ENCODE measurements at places on chromosomes 5 and 9.

- no peak for DNase-seq
Measured at GRCh38 chr5:76724871-76725270, 8.9 kb downstream of the F2R start.

- no peak for DNase-seq
Measured at GRCh38 chr5:154198611-154199230, 8.2 kb downstream of the GALNT10 start.

DNA sequence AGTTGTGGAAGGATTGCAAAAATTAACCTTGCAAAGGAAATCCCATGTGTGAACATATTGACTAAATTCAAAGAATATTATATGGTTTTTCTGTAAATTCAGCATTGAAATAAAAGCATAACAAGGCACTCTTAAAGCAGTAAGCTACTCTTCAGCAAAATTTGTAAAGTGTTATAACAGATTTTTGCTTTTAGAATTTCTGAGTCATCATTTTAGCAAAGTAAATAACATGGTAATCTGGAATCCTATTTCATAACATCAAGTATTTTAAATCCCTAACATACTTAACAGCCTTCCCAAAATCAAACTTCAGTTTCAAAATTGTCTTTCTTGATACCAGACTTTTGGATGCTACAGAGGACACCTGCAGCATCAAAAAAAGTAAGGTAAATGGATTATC lies 436.0 kb upstream of the CDH9 start:
- no peak for DNase-seq

- DNase-seq = no peak
Measured at GRCh38 chr9:113602126-113603047, 138.9 kb downstream of the RGS3 start.

DNA sequence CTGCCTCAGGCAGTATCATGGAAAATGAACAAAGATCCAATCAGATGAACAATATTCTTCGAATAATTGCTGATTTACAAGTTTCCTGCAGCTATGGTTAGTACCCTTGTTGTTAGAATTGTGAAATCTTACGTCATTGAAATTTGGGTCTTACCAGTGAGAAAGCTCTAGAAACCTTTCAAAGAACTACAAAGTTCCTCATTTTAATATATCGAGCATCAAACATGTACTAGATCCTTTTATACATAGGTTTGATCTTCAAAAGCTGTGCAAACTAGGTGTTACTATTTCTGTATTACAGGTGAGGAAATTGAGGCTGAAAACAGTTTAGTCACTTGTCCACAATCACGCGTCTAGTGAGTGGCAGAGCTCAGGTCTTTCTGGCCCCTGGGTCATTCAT lies 43.7 kb upstream of the ANGPTL2 start:
- no peak for DNase-seq

GRCh38 chr5:171570244-171570825 lies 150.9 kb downstream of the FGF18 start:
- no peak for DNase-seq

- no peak for DNase-seq
Measured at GRCh38 chr5:156920042-156920860, 42.8 kb downstream of the TIMD4 start.

GRCh38 chr5:61641748-61642565 lies 309.9 kb downstream of the ZSWIM6 start:
- no peak for DNase-seq

DNA sequence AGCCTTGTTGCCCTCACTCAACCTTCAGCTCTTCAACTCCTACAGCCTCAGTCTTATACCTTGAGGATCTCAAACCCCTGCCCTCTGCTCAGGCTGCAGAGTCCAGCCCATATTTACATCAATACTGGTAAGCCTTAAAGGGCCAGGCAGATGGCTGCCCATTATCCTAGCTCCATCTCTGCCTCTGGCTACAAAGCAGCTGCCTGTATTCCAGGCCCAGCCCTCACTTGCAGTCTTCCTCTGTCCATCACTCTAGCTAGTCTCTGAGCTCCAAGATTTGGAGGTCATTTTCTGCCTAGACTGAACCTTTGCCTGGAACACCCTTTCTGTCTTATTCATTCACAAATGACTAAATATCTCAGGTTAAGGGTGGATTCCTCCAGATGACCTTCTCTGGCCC lies 50.2 kb upstream of the GALNT10 start:
- no peak for DNase-seq

DNA sequence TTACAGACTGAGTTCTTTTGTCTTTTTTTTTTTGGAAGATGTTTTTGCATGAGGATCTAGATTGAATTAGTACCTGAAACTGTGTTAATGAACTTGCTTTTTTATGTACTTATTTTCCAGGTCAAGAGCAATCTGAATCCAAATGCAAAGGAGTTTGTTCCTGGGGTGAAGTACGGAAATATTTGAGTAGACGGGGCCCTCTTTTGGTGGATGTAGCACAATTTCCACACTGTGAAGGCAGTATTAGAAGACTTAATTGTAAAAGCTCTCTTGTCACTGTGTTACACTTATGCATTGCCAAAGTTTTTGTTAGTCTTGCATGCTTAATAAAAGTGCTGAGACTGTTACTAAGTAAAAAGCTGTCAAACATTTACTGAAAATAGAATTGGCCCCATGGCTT lies 14.5 kb downstream of the SLC23A1 start:
- DNase-seq = peak; percentile 11

GRCh38 chr5:1061916-1062315 lies 49.9 kb downstream of the SLC12A7 start:
- DNase-seq = no peak

DNA sequence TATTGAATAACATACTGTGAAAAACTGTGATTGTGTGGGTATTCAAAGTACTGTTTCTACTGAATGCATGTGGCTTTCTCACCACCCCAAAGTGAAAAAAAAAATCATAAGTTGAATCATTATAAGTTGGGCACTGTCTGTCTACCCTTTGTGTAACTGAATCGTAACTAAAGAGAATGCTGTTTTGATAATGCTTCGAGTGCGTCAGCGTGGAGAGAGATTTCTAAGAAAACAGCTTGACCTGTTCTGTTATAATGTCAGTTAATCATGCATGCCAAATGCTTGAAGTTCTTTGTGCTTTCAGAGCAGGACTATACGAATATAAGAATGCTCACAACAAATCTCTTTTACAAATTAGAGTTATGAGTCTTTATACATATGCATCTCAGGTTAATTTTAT lies 148.8 kb upstream of the SGCD start:
- DNase-seq = no peak

- peak; percentile 61 for DNase-seq
Measured at GRCh38 chr9:100324594-100325200, 28.0 kb downstream of the TEX10 start.

DNA sequence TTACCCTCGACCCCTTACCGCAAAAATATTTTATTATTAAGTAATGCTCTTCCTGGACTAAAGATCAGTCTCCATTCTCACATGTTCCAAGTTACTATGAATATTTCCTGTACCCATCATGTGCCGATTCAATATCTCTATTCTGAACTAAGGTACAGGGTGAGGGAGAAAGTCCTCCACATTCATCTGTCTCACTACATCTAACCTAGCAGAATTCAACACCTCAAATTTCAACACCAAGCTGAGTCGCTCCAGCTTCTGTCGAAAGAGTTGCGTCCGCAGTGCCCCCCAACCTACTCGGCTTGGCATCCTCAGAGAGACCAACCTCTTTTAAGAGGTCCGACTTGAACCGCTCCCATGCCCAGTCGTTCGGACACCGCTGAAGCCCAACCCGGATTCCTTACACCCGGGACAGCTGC lies 1.0 kb downstream of the CERT1 start:
- peak; percentile 39 for DNase-seq

DNA sequence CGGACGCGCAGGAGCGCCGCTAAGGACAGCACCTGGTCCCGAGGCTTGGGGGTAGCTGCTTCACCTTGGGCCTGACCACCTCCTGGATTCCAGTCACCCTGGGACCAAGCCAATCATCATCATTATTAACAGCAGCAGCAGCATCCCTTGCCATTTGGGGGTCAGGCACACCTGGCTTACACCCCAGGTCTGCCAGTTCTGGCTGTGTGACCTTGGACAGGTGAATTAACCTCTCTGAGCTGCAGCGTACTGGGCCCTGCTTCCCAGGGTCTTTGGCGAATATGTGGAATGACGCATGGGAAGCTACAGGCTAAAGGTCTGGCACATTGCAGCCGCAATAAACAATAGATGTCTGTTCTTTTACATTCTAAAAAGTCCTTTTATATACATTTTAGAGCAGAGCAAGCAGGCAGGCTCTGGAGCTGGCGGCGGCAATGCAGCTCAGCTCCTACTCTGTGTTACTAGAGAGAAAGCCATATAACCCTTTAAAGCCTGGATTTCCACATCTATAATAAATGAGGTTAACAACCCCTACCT lies 97.8 kb upstream of the CPLX2 start:
- DNase-seq = no peak

- DNase-seq = no peak
Measured at GRCh38 chr9:137176302-137177182, 4.7 kb upstream of the TMEM210 start.

GRCh38 chr5:115770466-115770865 lies 46.0 kb downstream of the CDO1 start:
- no peak for DNase-seq

GRCh38 chr5:90017239-90017638 lies 392.3 kb downstream of the CETN3 start:
- DNase-seq = no peak

GRCh38 chr5:52985306-52985705 lies 3.8 kb upstream of the ITGA2 start:
- DNase-seq = no peak

DNA sequence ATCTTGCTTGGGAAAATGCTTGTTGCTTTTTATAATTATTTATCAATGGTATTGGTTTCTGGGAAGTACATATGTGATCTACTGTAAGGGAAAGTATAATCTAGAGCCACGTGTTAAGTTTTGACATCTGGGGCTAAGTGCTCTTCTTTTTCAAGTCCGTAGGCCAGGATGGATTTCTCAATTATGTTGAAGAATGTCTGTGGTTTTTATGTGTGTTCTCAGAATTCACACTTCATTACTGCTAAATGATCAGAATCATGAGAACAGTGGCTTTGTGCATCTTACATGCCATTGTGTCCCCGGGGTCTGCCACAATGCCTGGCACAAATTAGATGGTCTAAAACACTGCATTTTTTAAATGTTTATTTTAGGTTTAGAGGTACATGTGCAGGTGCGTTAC lies 14.5 kb upstream of the AUH start:
- no peak for DNase-seq

GRCh38 chr9:77440057-77440456 lies 208.1 kb downstream of the GNA14 start:
- DNase-seq = peak; percentile 77

DNA sequence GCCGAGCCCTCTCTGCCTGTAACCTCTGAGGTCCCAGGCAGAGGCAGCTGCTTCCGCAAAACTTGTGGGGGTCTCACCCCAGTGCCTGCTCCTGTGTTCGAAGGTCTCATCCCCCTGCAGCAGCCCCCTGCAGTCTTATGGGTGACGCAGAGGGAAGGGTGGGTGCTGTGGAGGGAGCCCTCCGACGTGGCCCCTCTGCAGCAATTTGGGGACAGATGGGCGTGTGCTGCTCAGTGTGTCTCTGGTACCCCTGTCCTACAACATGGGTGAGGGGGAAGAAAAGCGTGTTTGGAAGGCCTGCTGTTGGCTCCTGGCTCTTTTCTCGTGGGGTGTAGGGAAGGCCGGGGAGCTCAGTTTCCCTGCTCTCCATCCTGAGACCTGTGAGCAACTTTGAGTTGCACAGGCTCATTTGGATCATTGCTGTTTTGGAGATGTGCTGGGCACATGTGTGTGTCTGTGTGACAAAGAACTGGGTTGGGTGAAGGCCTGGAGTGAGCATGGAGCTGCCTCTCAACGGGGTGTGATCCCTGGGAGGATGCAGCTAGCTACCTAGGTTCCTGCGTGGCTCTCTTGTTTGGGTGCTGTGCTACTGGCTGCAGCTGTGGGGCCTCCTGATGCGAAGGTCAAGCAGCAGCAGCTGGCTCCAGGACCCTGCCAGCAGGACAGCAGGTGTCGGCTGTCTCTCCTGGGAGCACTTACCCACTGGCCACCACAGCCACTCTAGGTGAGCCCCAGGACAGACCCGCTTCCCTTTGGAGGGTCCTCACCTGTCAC lies 179.6 kb upstream of the PITX1 start:
- DNase-seq = no peak

DNA sequence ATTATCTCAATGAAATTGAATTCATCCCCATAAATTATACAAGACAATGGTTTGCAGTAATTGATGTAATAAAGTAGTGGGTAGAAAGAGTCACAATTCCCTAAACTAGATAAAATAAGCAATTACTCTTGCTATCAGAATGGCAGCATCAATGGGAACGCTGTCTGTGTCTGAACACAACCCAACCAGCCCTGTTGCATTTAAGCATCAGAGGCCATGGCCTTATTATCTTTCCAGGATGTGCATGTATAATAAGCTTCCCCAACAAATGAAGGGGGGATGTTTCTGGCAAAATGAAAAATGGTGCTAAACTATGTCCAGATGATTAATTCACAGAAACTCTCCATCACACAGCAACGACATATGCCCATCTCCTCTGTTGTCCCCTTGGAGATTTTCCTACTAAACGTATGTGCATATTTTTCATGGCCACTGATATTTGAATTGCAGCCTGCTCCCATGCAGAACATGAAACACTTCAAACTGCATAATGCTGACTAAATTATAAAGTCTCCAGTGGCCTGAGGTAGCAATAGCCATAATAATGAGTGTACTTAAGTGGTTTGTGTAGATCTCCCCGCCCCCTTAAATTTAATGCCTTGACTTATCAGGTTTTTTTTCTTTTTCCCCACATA lies 306.9 kb upstream of the ADAMTS16 start:
- DNase-seq = no peak

GRCh38 chr5:13470975-13471374 lies 473.5 kb downstream of the DNAH5 start:
- DNase-seq = no peak

- DNase-seq = peak; percentile 95
Measured at GRCh38 chr9:121750715-121751623, 99.5 kb downstream of the DAB2IP start.

GRCh38 chr9:98491828-98492227 lies 216.9 kb downstream of the GABBR2 start:
- no peak for DNase-seq

- no peak for DNase-seq
Measured at GRCh38 chr9:71704796-71705195, 63.5 kb downstream of the CEMIP2 start.

DNA sequence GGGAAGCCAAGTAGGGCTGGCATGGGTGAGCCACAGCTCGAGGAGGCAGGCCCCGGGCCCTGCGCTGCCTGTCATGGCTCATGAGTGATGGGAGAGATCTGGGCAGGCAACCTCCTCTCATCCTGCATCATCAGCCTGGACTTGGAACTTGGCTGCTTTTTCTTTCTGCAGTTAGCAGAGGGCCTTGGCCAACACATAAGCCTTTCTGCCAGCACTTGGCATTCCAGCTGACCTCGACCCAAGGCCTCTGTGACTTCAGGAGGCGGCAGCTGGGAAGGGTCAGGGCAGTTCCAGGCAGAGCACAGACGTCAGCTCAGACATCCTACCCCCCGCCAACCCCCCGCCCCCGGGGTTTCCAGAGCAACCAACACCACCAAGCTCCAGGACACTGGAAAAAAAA lies 7.6 kb downstream of the S1PR3 start:
- DNase-seq = peak; percentile 44

GRCh38 chr9:32344551-32345182 lies 39.8 kb upstream of the ACO1 start:
- no peak for DNase-seq

- no peak for DNase-seq
Measured at GRCh38 chr5:156624686-156625085, 225.4 kb upstream of the PPP1R2B start.

GRCh38 chr9:135130207-135130976 lies 42.9 kb downstream of the OLFM1 start:
- no peak for DNase-seq

GRCh38 chr5:68344447-68345111 lies 129.0 kb downstream of the PIK3R1 start:
- DNase-seq = peak; percentile 41
